ENCODE measurements at places on chromosomes 1 and 21. TPM values are rescaled to one million over a fixed set of nuclear protein-coding genes. Genes with fewer than 3 reads are reported as not detected.

The PDPN gene
- total RNA-seq, result 27.9 TPM

The FAM163A gene
- not detected for total RNA-seq

The GNAT2 gene
- total RNA-seq, result not detected

The FLG gene
- total RNA-seq, result not detected

The GJC2 gene
- total RNA-seq, result 6.7 TPM

The NHLH1 gene
- total RNA-seq, result 0.18 TPM
